ENCODE measurements at places on chromosomes 2 and 18. TPM values are rescaled to one million over a fixed set of nuclear protein-coding genes. Genes with fewer than 3 reads are reported as not detected.
A peak's percentile ranks its signal among the peaks of the same experiment; 100 is the strongest.

GRCh38 chr2:9174771-9175437, 31.7 kb upstream of the ASAP2 start:
- peak; percentile 87 for DNase-seq

GRCh38 chr2:52934323-52934898, 833.2 kb upstream of the CHAC2 start:
- no peak for DNase-seq

GRCh38 chr18:40414155-40414754, 1540.8 kb upstream of the PIK3C3 start:
- DNase-seq, result no peak

DNA sequence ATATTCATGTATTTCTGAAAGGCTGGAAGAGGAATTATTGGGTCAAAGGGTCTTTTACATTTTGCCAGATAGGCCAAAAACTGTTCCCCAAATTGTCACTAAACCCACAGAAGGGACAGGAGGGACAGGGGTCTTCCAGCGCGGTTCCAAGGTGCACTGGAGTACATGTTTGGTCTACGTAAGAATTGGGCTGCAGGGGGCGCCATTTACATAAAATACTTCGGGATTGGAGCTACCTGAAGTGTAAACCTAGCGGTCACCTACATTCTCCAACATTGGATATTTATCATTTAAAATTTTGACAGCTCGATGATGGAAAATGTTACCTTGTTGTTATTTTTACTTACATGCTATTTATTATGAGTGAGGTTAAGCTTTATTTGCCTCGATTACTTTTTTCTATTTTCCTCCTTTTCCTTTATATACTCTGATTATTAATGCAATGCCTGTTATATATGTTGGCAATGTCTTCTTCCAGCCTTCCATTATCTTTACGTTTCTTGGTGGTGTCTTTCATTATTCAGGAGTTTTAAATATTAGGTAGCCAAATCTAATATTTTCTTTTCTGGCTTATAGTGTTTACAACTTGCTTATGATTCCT, 43.0 kb upstream of the RAB6C start:
- no peak for DNase-seq

DNA sequence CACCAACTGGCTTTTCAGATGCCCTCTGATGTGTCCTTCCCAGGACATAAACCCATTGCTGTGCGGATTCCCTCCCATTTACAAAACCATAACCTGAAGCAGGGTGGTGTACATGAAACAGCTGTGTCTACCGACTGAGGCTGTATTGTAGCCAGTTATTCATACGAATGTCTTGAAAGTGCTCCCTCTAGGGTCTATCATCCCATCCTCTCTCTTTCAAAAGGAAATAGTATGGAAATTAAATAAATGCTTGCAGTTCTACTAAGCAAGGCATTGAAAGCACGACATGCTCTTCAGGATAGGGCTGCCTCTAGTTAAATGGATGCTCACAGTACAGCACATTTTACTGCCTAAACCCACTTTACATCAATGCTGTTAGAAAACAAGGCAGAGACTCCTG, 112.2 kb upstream of the PXDN start:
- no peak for DNase-seq

DNA sequence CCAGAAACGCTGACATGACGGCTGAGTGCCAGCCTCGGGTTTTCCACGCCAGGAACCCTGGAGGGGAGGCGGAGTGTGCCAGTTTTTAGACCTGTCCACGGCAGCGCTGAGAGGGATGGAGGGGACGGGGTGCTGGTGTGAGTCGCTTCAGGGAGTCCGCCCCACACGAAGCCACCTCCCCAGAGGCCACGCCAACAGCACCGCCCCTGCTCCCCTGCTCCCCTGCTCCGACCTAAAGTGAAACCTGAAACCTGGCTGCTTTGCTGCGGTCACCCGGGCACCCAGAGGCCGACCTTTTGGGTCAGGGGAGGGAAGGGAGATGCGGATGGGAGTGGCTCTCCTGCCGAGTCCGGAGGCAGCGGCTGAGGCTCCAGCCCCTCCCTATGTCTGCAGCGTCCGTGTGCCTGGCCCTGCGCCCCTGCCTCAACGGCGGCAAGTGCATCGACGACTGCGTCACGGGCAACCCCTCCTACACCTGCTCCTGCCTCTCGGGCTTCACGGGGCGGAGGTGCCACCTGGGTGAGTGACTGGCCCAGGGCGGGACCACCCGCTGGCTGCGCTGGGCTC, 38.1 kb downstream of the SNED1 start:
- DNase-seq, result peak; percentile 83

- DNase-seq, result no peak
Measured at GRCh38 chr2:96694816-96695455, 44.9 kb downstream of the LMAN2L start.

- DNase-seq, result no peak
Measured at GRCh38 chr2:112050316-112050715, 4.8 kb upstream of the TMEM87B start.

DNA sequence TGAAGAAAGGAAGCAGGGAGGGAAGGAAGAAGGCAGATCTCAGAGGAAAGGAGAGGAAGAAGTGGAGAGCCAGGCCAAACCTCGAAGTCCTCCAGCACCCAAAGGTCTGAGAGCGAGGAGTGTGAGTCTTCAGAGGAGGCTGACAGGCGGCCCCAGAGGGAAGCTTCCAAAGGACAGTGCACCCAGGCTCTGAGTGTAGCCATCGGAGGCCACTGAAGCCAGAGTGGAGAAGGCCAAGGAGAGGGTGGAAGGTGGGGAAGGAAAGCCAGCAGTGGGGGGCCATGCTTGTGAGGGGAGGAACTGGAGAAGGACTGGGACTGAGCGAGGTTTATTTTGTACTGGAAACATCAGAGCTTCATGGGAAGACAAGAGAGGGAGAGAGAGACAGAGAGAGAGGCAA, 6.0 kb downstream of the ATP6V1B1 start:
- DNase-seq, result no peak

- no peak for DNase-seq
Measured at GRCh38 chr2:170967553-170967952, 38.5 kb downstream of the GORASP2 start.

- DNase-seq, result no peak
Measured at GRCh38 chr2:127034051-127034450, 72.9 kb downstream of the BIN1 start.

DNA sequence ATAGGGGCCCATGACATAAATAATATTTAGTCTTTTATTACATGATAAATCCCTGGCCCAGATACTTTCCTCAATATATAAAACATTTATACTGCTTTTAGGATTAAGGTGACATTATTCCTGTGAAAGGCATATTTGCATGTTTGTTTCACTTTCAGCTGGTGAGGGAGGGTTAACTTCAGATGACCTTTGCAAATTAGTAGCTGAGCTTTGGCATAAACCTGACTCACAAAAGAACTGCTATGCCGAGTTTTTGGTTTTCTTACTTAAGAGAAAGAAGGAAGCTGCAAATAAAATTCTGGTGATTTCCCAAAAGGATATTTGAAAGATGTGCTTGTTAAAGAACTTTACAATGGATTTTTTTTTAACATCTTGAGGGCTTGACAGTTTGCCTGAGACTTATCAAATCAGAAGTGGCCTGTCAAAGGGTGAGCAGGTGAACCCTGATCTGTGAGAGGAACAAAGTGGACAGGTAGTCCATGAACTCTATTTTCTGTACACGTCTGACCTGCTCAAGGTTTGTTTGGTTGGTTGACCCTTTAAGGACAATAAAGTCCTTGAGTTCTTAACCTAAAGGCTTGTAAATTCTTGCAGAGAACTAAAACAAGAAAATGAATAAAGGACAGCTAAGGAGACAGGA, 93.5 kb downstream of the FAM124B start:
- DNase-seq, result no peak

DNA sequence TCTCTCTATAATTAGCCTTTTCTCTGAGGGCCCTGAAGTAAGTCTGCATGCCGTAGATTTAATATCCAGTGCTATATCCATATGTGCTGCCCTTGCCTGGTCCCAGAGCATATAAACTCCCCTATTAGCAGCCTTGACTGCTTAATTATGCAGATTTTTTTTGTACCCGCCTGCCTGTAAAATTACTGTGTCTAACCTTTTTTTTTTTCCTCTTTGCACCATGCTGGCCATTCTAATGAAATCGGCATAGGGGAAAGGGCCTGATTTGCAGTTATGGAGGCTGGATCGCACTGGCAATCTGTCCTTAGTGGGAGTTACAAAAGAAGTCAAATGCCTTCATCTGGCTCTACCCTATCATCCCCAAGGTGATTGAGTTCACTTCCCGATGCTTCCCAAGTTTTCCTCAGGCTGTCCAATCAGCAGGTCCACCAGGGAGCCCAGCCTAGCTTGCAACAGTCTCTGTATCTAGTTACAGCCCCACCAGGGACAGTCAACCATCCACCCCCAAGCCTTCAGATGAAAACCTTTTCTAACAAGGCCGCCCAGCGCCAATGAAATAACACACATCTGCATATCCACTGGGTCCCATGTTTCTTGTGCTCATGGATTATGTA, 239.0 kb downstream of the ZNF521 start:
- no peak for DNase-seq

Gene CTAGE1
- not detected for total RNA-seq

Gene RAX
- total RNA-seq, result not detected

Gene LOXHD1
- total RNA-seq, result 0.27 TPM

Gene ALK
- 0.08 TPM for total RNA-seq

Gene SP140
- 0.78 TPM for total RNA-seq

Gene CMPK2
- total RNA-seq, result 15.3 TPM

Gene STPG4
- total RNA-seq, result not detected

Gene GALNT5
- total RNA-seq, result not detected

Gene SCRN3
- total RNA-seq, result 37.5 TPM

All from thyroid gland (tissue), 4 donors.